ENCODE measurements at places on chromosomes 3 and 15. TPM values are rescaled to one million over a fixed set of nuclear protein-coding genes. Genes with fewer than 3 reads are reported as not detected.

DNA sequence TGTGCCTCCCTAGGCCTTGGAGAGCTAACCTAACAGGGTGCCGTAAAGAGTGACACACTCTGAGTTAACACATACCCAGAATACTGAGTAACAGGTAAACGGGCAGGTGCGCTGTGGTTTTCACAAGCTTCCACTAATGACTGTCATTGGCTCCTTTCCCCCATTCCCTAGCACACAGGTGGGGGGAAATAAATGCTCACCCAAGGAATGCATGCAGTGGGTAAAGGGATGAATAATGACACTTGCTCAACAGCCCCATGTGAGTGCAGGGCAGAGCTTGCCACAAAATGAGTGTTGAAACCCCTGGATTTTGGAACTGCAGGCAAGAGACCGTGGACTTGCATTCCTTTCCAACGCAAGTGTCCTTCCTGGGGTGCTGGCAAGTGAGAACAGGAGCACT lies 57.6 kb downstream of the ADAMTS17 start:
- no peak overlapping the region for H3K4me3 ChIP-seq
- DNase-seq, result no peak
- H3K36me3 ChIP-seq, result no peaks in the 10 kb centered on the region
- H3K4me1 ChIP-seq, result peaks cover 7% of the 10 kb centered on the region

DNA sequence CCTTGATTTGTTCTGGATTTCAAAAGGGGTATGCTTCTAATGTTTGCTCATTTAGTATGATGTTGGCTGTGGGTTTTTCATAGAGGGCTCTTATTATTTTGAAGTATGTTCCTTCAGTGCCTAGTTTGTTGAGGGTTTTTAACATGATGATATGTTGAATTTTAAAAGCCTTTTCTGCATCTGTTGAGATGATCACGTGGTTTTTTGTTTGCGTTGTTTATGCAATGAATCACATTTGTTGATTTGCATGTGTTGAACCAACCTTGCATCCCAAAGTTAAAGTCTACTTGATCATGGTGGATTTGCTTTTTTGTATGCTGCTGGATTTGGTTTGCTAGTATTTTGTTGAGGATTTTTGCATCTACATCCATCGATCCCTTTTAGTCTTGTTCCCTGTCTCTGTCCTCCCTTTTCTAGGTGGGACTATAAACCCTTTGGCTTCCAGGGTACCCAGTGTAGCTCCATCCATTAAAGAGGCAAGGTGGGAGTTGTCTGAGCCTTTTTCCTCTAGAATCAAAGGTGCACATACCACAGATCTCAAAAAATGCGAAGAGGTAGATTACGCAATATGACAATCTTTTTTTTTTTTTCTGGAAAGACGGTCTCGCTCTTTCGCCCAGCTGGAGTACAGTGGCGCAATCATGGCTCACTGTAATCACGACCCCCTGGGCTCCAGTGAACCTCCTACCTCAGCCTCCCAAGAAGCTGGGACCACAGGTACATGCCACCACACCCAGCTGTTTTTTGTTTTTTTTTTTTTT lies 221.6 kb upstream of the UBE2E1 start:
- no peak overlapping the region for H3K4me3 ChIP-seq
- H3K4me1 ChIP-seq, result no peaks in the 10 kb centered on the region
- H3K36me3 ChIP-seq, result no peaks in the 10 kb centered on the region
- H3K27ac ChIP-seq, result no peak overlapping the region
- H3K27me3 ChIP-seq, result no peaks in the 10 kb centered on the region

- H3K4me3 ChIP-seq, result peak overlapping the region; percentile 46
- peaks cover 73% of the 10 kb centered on the region for H3K4me1 ChIP-seq
- H3K27ac ChIP-seq, result peak overlapping the region; percentile 91
- DNase-seq, result peak; percentile 57
- H3K27me3 ChIP-seq, result no peaks in the 10 kb centered on the region
These were observed 17.2 kb upstream of the ANKDD1A start for GRCh38 chr15:64894395-64895056.

DNA sequence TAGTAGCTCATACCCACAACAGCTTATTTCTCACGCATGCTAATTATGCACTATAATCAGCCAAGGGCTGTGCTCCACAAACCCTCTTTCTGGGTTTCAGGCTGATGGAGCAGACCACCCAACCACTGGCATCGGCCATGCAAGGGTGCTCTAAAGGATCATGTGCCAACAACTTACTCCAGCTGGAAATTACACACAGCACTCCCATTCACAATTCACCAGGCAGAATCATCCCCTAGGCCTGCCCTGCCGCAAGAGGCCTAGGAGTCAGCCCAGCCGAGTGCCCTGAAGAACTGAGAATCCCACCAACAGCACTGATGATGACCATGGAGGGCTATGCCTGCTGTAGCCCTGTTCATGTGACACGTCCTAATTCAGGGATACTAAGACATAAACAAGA lies 216.2 kb upstream of the CHRNA7 start:
- H3K36me3 ChIP-seq, result no peaks in the 10 kb centered on the region
- no peak overlapping the region for H3K27ac ChIP-seq
- H3K27me3 ChIP-seq, result no peaks in the 10 kb centered on the region
- no peak for DNase-seq
- H3K4me3 ChIP-seq, result no peak overlapping the region
- no peaks in the 10 kb centered on the region for H3K4me1 ChIP-seq

FES gene
- 51.0 TPM for total RNA-seq

GRCh38 chr3:189561256-189561655 lies 69.9 kb upstream of the TP63 start:
- no peaks in the 10 kb centered on the region for H3K36me3 ChIP-seq
- no peak overlapping the region for H3K27ac ChIP-seq

ALDH1A2 gene
- 49.4 TPM for total RNA-seq

DNA sequence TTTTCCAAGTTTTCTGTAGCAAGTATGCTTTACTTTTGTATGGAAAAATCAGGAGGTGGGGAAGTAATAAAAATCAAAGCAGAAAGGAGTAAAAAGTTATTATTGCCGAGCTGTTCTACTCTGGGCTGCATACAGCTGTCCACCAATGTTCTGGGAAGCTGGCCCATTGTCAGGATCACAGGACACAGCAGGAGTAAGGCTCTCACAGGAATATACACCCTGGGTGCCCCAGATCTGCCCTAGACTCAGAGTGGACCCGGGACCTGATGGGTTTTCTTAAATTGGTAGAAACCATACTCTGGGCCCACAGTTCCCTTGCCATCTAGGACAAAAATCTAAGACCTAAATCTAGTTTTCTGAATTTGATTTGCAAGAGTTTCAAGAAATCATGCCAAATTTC lies 60.4 kb downstream of the TNIK start:
- H3K4me3 ChIP-seq, result no peak overlapping the region
- H3K27ac ChIP-seq, result no peak overlapping the region
- H3K4me1 ChIP-seq, result no peaks in the 10 kb centered on the region
